ENCODE measurements at places on chromosomes 4 and X. TPM values are rescaled to one million over a fixed set of nuclear protein-coding genes. Genes with fewer than 3 reads are reported as not detected.

GRCh38 chrX:73765776-73766430, 202.9 kb downstream of the CHIC1 start:
- no peak for DNase-seq

DNA sequence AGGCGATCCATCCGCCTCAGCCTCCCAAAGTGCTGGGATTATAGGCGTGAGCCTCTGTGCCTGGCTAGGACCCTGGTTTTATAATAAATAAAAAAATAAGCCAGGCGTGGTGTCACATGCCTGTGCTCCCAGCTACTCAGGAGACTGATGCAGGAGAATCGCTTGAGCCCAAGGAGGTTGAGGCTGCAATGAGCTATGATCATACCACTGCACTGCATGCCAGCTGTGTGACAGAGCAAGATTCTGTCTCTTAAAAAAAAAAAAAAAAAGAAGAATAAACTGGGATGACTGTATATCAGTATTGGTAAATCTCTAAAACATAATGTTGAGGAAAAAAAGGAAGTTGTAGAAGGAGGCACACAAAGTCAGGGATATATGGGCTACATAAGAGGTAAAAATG, 45.7 kb upstream of the SLC34A2 start:
- no peak for DNase-seq

GRCh38 chr4:65665771-65666523, 4.3 kb downstream of the EPHA5 start:
- no peak for DNase-seq

SH3BP2 gene
- total RNA-seq, result 5.9 TPM

- peak; percentile 20 for DNase-seq
These were observed 3.5 kb downstream of the ASMTL start for GRCh38 chrX:1449036-1449822.

DNA sequence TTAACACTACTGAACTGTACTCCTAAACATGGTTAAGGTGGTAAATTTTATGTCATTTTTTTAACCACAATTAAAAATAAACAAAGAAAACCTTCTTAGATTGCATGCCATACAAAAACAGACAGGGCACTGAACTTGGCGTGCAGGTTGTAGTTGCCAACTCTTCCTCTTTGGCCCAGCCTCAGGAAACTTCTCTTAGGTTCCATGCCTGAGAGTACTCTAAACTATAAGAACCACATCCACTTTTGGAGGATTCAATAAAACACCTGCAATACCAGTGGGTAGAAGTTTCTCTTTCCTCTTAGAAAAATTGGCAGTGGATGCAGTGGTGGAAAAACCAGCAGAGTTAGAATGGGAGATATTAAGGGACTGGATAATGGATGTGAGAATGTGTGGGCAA, 103.4 kb downstream of the LUZP4 start:
- DNase-seq, result no peak

DNA sequence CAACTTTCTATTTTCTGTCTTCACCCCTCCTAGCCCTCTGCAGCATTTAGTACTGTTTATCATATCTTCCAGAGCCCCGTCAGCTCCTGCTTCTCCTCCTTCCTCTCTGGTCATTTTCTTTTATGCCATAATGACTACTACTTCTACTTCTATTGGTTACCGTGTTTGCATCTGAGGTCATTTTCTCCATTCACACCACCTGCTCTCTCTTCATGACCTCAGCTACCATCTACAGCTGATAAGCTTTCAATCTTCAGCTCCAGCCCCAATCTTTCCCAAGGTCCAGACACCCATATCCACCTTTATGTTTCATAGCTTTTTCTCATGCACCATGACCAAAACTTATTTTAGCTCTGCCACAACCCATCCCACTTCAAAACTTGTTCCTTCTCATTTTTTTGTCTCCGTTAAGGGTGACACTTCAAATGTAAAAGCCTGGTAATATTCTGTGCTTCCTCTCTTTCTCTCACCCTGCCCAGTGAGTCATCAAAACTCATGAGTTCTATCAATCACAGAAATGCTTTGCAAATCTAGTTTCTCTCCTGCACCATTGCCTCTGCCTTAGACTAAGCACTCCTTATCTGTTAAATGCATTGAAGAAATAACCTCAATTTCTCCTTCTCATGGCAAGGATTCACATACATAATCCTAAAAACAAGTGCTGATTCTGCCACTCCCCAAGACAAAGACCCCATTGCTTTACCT, 71.3 kb upstream of the IQCM start:
- no peak for DNase-seq

- no peak for DNase-seq
These were observed 736 bp downstream of the BDH2 start for GRCh38 chr4:103098756-103099440.

DNA sequence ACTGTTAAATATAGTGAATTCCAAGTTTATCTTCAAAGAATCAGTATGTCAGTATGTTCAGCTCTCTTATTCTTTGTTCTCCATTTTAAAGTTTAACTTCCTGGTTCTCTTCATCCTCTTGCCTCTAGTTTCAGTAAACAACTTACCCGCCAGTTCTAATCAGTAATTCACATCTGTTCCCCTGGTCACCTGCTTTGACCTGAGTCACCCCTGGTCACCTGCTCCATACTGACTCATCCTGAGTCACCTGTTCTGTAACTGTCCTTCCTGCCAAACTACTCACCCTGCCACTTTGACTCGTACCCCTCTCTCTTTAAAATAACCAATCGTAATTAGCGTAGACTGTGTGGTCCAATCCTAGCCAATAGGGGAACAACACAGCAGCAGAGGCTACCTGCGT, 992.7 kb upstream of the HS3ST1 start:
- no peak for DNase-seq

GRCh38 chrX:12972878-12973560, 1.9 kb upstream of the TMSB4X start:
- no peak for DNase-seq

DNA sequence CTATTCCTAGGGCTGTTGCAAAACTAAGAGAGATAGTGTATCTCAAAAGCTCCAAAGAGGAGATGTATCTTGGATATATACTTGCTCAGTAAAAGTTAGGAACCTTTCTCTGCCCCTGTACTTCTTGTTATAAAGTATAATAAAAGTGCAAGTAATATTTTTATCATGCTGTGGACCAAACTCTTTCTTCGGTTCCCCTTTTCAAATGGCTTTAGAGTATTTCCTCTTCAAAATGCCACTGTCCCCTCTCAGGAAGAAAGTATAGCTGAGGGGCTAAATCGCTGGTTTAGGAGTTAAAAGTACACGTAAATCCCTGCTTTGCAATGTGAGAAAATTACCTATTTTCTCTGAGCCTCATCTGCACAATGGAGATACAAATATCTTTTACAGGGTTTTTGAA, 169.1 kb upstream of the FTHL17 start:
- DNase-seq, result no peak

DNA sequence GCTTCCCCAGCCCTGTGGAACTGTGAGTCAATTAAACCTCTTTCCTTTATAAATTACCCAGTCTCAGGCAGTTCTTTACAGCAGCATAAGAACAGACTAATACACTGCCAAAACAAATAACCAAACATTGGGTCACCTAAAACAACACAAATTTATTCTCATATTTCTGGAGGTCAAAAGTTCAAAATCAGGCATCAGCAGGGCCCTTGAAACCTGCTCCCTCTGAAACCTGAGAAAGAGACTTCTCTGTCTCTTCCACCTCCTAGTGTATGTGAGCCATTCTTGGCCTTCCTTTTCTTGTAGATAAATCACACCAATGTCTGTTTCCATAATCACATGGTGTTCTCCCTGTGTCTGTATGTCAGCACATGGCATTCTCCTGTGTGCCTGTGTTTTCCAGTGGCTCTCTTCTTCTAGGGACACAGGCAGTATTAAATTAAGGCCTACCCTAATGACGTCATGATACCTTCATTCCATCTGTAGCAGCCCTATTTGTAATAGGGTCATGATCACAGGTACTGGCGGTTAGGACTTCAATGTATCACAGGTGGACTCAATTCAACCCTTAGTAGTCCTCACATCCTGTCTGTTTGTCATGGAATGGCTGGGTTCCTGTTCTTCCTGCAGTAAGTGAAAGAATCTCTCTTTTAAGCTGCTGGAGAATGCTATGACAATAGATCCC, 147.3 kb upstream of the CLNK start:
- DNase-seq, result no peak

GRCh38 chr4:19293080-19293479, 958.6 kb upstream of the SLIT2 start:
- DNase-seq, result no peak

- no peak for DNase-seq
These were observed 40.5 kb upstream of the GLRB start for GRCh38 chr4:157035471-157035870.

DNA sequence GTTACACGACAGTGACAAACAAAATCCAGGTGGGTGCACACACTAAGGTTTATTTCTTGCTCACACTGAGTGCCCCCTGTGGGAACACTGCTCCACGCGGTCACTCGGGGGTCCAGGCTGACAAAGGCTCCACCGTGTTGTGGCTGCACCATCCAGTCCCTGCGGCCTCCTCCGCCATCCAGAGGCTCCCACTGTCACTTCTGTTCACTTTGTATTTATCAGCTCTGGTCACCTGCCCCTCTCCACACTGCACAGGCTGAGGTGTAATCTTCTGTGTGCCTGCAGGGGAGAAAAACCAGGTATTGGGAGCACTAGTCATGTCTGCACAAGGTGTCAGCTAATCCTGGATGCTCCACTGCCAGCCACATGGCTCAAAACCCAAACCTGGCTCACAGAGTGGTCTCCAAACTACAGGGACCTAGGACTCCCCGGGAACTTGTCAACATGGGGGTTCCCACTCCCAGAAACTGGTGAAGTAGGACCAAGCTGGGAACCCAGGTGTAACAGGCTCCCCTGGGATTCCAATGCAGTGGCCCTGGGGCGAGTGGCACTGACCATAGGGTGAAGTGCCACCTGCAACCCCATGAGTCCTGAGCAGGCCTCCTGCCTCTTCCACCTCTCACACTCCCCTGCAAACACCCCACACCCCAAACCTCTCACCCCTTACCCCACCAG, 25.5 kb downstream of the HMX1 start:
- DNase-seq, result peak; percentile 6

GRCh38 chr4:10102474-10103332, 13.9 kb downstream of the WDR1 start:
- DNase-seq, result no peak

ZRSR2 gene
- total RNA-seq, result 3.7 TPM

DNA sequence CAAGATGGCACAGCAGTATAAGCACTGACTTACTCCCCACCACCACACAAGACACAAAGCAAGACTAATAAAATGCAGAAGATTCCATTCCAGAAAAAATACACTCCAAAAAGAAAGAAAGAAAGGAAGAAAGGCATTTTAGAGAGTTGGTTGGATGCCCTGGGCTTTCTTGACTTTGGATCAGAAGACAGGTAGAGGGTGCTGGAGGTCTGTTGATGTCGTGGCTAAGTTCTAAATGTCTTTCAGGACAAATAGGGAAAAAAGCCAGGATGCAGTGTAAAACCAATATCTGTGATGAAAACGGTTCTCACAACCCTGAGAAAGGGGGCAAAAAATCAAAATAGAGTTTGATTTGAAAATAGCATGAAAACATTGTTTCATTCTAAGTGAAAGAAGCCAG, 555.2 kb upstream of the PRKX start:
- no peak for DNase-seq

- DNase-seq, result no peak
These were observed 722 bp upstream of the EFHC2 start for GRCh38 chrX:44344194-44344593.

DNA sequence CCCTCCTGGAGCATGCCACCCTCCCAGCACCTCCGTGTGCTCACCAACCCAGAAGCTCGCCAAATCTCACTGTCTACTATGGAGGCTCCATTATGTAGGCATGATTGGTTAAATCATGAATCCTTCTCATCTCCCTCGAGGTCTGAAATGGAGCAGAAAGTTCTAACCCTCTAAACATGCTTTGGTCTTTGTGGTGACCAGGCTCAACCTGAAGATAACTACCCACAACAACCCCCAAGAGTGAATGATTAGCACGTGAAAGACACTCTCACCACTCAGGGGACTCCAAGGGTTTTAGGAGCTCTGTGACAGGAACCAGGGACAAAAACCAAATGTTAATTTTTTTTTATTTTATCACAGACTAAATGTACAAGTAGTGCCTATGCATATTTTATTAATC, 47.2 kb downstream of the APBB2 start:
- DNase-seq, result no peak

GRCh38 chrX:66634272-66634671, 4.6 kb downstream of the EDA2R start:
- DNase-seq, result no peak

- no peak for DNase-seq
These were observed 172.8 kb upstream of the CXCL13 start for GRCh38 chr4:77432717-77433417.

- DNase-seq, result no peak
These were observed 51.8 kb upstream of the JADE1 start for GRCh38 chr4:128757712-128758111.

MAGEA4 gene
- not detected for total RNA-seq

- peak; percentile 76 for DNase-seq
These were observed 722 bp downstream of the NAAA start for GRCh38 chr4:75939890-75940691.

- DNase-seq, result no peak
These were observed 168.0 kb downstream of the EFHC2 start for GRCh38 chrX:44175455-44175854.

GRCh38 chrX:120309873-120310705, 1.2 kb downstream of the TMEM255A start:
- DNase-seq, result no peak

DNA sequence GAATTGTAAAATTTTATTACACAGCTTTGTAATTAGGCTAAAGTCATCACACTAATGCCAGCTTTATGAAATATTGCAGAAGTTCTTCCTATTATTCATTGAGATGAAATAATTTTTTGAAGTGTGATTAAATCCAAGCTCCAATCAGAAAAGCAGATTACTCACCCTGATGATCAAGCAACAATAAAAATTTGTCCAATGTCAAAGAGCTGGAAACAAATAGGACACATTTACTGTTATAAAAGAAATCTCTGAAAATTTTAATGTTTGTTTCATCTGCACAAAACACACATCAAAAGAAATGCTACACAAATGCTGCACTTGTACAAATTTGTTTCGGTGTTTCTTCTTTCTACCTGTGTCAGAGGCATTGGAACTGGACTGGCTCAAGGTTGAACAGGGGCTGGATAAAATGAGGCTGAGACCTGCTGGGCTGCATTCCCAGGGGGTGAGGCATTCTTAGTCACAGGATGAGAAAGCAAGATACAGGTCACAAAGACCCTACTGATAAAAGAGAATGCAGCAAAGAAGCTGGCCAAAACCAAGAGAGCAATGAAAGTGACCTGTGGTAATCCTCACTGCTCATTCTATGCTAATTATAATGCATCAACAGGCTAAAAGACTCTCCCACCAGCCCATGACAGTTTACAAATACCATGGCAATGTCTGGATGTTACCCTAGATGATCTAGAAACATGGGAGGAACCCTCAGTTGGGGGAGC, 78.3 kb downstream of the GASK1B start:
- DNase-seq, result no peak

Measured in SJSA1 (cell line).